ENCODE measurements at places on chromosomes 7 and 10. TPM values are rescaled to one million over a fixed set of nuclear protein-coding genes. Genes with fewer than 3 reads are reported as not detected.

GRCh38 chr7:3280946-3281656, 20.0 kb upstream of the SDK1 start:
- no peak for DNase-seq

DNA sequence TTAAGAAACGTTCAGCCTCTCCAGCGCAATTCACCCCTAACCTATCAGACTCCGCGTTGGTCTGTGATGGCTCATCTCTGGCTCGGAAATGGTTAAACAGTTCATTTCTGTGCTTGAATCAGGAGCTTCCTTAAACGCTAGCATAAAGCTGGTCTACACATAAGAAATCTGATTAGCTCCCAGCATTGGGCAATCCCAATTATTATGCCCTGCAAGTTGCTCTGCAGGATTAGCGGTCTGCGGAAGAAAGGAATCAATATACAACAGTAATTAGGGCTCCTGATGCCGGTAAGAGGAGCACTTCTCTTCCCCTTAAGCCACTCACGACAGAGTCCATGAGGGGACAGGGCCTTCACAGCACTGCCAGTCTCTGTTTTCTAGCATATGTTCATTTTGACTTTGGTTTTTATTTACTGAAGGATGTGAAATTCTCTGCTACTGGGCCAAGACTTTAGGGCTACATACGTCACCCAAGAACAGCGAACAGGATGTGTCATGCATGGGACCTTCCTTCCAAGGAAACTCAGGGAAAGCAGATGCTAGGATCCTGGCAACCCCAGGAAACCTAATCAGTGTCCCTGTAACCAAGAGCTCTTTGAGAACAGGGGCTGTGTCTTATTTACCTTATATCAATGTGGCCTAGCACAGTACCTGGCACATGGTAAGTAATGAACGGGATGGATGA, 324.4 kb downstream of the KCNMA1 start:
- no peak for DNase-seq

DNA sequence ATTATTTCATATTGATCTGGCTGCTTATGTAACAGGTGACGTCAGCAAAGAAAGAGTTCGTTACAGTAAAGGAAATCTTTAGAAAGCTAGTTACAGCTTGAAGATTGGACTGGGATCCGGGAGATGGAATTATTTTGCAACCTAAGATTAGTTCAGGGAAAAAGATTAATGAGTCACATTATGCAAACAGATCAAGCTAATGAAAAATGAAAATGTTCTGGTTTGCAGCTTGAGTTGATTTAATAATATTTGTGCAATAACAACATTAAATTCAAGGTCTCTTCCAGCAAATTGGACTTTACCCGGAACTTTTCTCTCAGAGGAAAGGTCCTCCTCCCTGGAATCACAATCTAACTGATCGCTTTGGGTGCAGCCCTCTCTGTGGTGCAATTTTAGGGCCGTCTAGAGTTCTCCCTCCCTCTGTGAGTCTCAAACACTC, 119.5 kb downstream of the OTUD1 start:
- DNase-seq: no peak

GRCh38 chr10:88805361-88805760, 2.8 kb downstream of the LIPM start:
- DNase-seq: no peak

- no peak for DNase-seq
Observed at GRCh38 chr10:51000164-51000563, 74.1 kb upstream of the PRKG1 start.

DNA sequence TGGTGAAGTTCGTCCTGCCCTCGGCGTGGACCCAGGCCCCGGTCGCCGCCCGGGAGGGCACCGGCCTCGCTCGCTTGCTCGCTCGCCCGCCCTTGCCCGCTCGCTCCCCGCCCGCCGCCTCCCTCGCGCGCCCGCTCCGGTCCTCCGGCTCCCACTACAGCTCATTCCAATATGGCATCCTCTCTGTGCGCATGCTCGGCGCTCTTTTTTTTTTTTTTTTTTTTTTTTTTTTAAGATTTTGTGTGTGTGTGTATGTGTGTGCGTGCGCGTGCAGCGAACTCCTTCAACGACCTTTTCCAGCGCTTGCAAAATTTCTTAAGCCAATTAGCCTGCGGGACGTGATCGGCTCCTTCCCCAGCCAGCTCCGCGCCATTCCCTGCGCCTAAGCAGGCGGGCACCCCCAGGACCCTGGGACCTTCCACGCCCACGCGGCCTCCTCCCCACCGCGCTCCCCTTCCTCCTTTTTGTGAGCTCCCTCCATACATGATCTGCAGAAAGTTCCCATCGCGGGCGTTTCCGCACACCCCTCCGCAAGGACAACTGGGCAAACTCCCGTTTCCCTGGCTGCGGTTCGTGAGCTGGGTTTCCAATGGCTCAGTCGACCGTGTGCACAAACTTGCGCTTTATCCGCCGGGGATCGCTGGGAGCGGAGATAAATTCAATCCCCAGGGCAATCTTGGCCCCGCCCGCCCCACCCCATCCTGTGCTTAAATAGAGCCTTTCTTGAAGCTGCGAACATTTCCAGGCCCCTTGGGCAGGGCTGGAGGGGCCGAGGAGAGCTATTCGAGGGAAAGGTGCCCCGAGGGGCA, at the start of gene SFMBT2:
Gene SFMBT2 (minus strand): TSS at position 173 of the 809 bp plus-strand sequence. CDS start 29,136 bp downstream, outside the sequence.
- DNase-seq: no peak

GRCh38 chr7:81488210-81488609, 281.6 kb downstream of the HGF start:
- no peak for DNase-seq

DNA sequence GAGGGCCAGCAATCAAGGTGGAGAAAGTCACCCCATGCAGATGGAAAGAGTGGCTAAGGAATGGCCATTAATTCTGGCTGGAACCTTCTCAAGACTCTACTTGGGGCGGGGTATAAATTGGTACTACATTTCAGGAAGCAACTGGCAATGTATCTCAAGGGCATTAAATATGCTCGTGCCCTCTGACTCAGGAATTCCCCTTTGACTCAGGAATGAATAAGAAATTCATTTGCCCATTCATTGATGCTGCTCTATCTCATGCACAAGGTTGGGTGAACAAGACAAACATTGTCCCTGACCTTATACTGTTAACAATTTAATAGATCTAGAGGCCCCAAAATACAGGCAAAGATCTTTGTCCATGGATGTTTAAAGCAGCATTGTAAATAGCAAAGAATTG, 188.1 kb downstream of the MYOF start:
- no peak for DNase-seq

DNA sequence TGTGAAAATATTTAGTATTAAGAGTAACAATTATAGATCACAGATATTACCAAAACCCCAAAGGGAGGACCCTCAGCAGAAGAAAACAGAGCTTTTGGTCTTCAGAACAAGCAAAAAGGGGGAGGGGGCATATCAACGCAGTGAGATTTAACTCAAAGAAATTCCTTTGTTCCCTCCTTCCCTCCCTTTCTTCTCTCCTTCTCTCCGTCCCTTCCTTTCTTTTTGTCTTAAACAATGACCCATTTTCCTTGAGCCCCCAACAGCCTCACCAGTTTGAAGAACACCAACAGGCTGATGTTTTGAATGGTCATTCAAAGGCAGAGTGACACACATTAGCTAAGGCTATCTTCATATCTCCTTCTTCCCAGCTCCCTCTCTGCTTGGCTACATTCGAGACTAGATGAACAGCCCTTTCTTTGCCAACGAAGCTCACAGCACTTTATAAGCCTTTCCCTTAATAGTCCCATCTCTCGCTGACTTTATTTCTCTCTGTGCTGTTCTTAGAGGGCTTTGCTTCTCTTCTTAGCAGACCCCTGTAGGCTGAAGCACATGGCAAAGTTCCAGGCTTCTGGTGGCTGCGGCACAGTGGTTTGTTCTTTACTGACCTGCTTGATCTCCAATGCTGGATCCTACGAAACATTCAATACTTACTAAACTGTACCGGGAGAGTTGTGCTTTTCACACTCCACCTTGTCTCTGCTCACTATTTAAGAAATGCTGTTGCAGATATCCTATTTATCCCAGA, 75.6 kb upstream of the KCNIP2 start:
- no peak for DNase-seq

GRCh38 chr7:19111474-19112273, 5.8 kb downstream of the TWIST1 start:
- DNase-seq: no peak

Gene STEAP1
- 2.1 TPM for total RNA-seq

Gene TFEC
- 1.3 TPM for total RNA-seq

Gene FAM13C
- 10.7 TPM for total RNA-seq

Gene ZEB1
- 77.3 TPM for total RNA-seq

Gene NRP1
- 122 TPM for total RNA-seq

Gene LIPK
- total RNA-seq: not detected

Gene ALOX5
- 23.1 TPM for total RNA-seq

Gene PRKG1
- total RNA-seq: 50.2 TPM
